ENCODE measurements at places on chromosomes 4 and X.
A peak's percentile ranks its signal among the peaks of the same experiment; 100 is the strongest.

DNA sequence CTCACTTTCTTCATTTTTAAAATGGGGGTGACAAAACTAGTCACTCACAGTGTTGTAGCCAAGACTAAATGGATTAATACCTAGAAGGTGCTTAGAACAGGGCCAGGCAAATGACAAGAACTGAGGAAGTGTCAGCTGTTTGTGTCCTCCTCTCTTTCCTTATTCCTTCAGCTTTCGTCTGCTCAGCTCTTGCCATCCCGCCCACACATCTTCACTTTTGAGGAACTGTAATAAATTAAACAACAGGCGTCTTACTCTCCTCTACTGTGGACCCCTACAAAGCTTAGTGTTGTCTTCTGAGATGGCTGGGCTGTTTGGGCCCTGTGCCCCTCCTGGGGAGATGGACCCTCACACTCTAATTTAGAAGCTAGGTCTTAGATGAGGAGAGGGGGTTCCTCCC lies 2.7 kb downstream of the HPSE start:
- DNase-seq = no peak

GRCh38 chrX:77493677-77494553 lies 46.7 kb downstream of the FGF16 start:
- DNase-seq = no peak

DNA sequence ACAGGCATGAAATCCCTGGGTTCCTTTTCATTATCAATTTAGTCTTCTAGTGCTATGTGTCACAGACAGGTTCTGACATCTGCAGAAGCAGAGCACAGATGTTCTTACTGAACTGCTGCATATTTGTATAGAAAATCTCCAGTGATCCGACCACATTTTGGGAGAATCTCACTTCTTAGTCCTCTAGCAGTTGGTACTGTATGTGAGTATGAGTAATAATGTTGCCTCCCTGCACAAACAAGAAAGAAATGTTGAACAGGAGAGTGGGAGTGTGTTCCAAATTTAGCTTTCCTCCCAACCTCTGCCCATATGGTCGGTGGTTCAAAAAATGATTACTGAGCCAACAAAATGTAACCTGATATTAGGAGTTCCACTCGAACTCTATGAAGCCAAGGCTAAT lies 165.3 kb upstream of the GPC4 start:
- DNase-seq = no peak

GRCh38 chrX:148643460-148643859 lies 143.0 kb downstream of the AFF2 start:
- no peak for DNase-seq

GRCh38 chrX:112643721-112644120 lies 36.0 kb downstream of the LHFPL1 start:
- no peak for DNase-seq

GRCh38 chr4:145230726-145231125 lies 50.3 kb upstream of the OTUD4 start:
- no peak for DNase-seq

- no peak for DNase-seq
These were observed 45.2 kb downstream of the MTMR8 start for GRCh38 chrX:64350047-64350446.

- DNase-seq = no peak
These were observed 2189.1 kb upstream of the AGA start for GRCh38 chr4:179631321-179631720.

DNA sequence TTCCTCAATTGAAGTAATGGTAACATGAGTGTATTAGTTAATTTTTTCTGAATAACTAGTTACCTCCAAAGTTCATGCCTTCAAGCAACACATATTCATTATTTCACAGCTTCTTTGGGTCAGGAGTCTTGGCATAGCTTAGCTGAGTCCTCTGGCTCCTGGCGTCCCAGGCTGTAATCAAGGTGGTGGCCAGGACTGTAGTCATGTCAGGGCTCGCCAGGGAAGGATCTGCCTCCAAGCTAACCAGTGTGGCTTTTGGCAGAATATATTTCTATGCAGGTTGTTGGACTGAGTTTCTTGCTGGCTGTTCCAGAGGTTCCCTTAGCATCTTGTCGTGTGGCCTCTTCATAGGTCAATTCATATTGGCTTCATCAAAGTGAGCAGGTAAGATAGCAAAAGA lies 10.0 kb upstream of the HS3ST1 start:
- DNase-seq = no peak

- DNase-seq = no peak
These were observed 8.5 kb upstream of the GPR50 start for GRCh38 chrX:151167791-151168345.

DNA sequence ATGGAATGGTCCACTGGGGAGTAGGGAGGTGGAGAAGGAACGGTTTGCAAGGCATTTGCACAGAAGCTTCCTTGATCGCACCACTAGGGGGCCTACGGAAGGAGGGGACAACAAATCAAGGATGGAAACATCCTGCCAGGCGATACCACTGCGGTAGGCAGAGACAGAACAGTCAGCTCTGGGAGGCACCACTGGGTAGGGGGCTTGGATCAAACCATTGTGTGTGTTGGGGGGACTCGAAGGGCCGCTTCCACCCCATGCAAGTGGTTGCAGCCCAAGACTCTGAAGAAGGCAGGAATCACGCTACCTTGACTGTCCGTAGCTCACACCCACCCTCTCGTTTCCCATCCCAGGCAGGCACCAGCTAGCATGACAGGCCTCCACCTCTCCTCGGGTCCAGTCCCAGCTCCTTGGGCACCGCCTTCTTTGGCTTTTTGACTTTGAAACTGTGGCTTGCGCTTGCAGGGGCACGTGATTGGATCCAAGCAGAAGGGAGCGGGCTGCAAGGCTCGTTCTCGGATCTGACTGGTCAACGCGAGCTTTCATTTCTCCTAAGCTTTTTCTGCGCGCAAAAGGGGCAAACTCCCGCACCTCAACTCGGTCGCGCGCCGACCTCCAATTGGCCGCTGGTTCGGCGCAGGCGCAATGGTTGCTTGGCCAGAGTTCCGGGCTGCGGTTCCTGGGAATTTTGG lies 28.4 kb downstream of the GAGE1 start:
- DNase-seq = peak; percentile 15

DNA sequence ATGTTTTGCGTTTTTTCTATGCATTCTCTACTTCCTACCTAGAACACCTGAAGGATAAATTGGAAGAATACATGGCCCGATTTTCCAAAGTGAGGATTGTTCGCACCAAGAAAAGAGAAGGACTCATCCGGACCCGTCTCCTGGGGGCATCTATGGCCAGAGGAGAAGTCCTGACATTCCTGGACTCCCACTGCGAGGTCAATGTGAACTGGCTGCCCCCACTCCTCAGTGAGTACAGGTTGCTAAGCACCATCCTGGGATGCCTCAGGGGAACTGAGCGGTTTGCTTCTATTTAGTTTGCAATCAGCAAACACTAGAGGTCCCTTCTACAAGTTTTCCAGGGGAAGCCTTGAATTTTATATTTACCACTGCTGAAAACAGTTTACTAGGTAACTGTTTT lies 359.3 kb upstream of the GALNT7 start:
- no peak for DNase-seq

DNA sequence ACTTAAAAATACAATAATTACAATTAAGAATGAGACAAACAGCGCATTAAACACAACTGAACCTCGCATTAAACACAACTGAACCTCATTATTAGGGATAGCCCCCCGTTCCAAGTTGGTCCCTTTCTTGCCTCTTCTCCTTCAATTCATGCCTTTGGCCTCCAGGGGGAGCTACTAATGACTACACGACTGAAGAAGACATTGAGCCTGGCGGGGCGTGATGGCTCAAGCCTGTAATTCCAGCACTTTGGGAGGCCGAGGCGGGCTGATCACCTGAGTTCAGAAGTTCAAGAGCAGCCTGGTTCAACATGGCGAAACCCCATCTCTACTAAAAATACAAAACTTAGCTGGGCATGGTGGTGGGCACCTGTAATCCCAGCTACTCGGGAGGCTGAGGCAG lies 56.4 kb upstream of the NWD2 start:
- no peak for DNase-seq

DNA sequence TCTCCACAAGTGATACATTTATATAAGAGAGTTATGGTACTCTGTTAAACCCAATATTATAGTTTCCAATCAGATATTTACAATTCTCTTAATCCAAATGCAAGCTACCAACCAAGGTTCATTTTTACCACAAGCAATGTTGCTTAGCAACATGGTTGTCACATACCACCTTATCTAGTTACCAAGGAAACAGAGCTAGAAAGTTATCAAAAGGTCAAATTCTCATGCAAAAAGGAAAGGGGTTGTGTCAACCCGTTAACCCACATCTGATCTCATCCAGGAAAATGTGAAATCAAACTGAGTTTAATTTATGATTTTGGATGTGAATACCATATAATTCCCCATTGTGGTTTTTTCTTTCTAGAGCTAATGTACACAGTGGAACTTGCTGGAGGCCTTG lies 274.1 kb upstream of the MAGEB2 start:
- no peak for DNase-seq

DNA sequence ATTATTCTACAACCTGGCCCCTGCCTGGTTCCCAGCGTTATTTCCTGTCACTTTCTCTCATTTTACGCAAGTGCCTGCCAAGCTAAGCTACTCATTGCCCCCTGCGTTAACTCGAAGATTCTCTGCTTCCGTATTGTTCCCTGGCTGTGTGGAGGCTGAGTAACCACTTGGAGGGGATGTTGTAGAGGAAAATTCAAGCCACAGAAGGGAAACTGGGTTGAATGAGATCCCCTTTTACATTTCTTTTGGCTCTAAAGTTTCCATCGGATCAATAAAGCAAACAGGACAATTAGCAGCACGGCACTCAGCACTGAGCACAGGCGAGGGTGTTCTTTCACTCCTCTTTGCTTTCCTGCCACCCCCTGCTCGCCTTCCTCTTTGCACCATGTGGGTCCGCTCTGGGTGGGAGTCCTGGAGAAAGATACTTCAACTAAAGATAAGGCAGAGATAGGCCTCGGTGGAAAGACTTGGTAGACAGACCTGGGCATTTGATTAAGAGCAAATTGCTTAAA lies 4.2 kb upstream of the TMSB4X start:
- DNase-seq = no peak

GRCh38 chr4:107945809-107946208 lies 14.5 kb downstream of the CYP2U1 start:
- DNase-seq = no peak

GRCh38 chrX:132115792-132116191 lies 12.0 kb downstream of the FRMD7 start:
- DNase-seq = no peak

DNA sequence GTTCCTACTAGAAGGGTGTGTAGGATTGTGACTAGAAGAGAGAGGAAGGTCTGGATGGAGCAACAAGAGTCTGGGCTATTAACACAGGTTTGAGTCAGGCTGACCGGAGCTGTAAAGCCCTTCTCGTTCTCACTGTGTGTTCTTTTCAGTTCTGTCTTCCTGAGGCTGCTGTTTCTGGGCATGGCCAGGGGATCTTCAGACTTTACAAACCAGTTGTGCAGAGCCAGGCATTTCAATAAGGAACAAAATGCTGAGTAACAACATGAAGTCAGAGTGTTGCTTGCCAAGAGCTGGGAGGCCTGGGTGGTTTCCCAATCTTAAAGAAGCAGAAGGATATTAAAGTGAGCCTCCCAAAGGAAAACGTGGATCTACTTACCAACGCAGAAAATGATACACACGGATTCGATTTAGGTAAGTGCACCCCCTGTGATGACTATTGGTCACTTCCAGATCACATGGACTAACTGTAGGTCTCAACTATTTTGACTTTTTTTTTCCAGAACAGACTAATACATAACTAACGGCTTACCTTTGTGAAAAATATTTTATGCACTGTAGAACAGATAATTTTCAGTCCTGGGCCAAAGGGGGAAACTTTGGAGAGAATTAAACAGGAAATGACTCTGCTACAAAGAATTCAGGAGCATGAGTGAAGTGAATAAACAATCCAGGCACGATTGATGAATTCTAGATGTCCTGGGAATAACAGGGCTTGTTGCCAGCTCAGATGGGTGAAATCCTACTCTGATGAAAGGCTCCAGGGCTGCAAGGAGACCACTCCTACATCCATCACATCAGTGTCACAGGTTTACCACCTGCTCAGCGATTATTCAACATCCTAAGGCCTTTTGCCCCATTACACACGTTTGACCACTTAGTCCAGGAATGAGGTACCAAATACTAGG lies 94.5 kb downstream of the ANXA3 start:
- DNase-seq = no peak

GRCh38 chrX:120781403-120781802 lies 94.3 kb downstream of the CT47B1 start:
- DNase-seq = no peak

GRCh38 chr4:106422766-106423165 lies 54.2 kb upstream of the GIMD1 start:
- no peak for DNase-seq

GRCh38 chr4:159190651-159191050 lies 87.8 kb downstream of the RAPGEF2 start:
- DNase-seq = no peak

GRCh38 chrX:16832301-16832700 lies 37.9 kb downstream of the RBBP7 start:
- DNase-seq = no peak

DNA sequence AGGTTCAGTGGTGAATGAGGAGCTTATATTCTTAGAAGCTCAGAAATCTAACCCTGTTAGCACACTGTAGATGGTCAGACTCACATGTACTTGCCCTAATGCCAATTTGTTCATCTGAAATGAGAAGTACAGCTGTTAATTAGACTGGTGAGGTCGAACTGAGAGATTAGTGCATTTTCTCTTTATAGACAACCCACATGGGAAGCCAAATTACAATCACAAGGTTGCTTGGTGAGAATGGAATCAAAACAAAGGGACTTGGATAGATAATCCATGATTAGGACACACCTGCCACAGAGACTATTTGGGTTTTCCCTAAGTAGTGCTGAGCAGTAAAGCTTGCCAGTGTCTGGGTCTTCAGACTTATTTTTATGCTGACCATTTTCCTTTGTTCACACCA lies 88.3 kb downstream of the POLA1 start:
- DNase-seq = no peak

GRCh38 chr4:93018243-93018642 lies 714.5 kb downstream of the GRID2 start:
- no peak for DNase-seq

- DNase-seq = peak; percentile 45
These were observed 159.6 kb downstream of the SOWAHB start for GRCh38 chr4:76738086-76738931.

DNA sequence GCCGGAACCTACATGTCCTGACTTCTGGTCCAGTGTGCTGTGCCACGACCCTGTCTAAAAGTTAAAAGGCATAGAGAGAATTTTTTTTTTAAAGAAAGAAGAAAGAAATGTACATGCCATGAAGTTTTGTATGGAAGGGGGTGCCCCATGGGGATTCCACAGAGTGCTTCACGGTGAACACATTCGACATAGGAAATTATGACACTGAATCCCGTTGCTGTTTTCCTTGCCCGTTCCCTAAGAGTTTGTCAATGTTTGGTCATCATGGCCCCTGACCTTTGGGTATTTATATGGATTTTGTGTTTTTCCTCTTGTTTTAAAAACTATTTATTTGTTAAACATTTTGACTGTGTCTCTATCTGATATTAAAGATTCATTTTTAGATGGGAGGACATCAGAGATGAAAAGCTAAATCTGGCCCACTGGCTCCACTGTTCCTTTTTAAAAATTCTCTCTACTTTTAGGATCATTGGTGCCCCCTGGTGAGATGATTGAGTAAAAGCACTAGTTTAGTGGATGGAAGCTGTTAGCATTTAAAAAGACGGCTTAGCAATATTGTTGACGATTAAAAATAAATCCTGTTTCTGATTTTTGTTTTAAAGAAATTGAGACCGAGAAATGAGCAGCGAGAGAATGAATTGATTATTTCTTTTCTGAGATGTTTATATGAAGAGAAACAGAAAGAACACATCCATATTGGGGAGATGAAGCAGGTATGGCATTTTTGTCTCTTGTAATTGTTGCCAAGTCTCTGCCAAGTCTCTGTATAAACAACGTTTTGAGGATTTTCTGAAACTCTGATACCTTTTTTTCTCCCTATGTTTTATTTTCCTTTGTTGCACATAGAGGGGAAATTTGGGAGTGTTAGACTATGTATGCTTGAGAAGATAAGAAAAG lies 75.0 kb downstream of the PTTG2 start:
- DNase-seq = peak; percentile 69

All from GM20000 (cell line).